Activated CD4-positive, CD25-positive, alpha-beta regulatory T cell (primary cell): ENCODE measurements at places on chromosomes 16 and 17.

- peak; percentile 70 for DNase-seq
Observed at GRCh38 chr17:74210191-74211140, 2.9 kb upstream of the TTYH2 start.

- no peak for DNase-seq
Observed at GRCh38 chr17:3828151-3828851, 17.7 kb downstream of the NCBP3 start.

DNA sequence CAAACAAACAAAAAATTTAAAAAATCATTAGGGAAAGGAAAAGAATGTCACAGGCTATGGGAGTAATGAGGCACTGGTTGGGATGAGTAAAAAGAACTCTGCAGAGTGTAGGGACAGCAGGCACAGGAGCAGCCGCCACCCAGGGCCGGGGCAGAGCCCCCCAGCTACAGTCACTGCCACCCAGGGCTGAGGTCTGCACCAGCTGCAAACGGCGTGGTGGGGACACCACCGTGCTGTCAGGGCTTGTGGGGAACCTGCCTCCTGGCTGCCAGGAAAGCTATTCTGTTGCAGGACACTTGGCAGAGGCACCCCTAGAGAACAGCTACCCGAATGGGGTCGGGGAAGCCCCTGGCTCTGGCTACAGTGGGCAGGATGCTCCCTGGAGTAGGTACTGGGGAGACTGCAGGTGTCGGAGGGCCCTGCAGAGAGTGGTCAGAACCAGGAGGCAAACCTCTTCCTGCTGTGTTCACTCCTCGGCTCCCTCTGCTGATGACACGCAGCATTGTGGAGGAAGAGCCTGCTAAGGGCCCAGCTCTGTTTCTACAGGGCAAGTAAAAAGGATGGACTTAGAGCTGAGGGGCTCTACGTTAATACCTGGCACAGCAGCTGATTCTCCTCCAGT is 32.3 kb upstream of the CAPN15 start:
- no peak for DNase-seq

- no peak for DNase-seq
Observed at GRCh38 chr16:80084614-80085013, 456.2 kb upstream of the DYNLRB2 start.

- DNase-seq, result no peak
Observed at GRCh38 chr16:69644790-69645189, 79.0 kb downstream of the NFAT5 start.

DNA sequence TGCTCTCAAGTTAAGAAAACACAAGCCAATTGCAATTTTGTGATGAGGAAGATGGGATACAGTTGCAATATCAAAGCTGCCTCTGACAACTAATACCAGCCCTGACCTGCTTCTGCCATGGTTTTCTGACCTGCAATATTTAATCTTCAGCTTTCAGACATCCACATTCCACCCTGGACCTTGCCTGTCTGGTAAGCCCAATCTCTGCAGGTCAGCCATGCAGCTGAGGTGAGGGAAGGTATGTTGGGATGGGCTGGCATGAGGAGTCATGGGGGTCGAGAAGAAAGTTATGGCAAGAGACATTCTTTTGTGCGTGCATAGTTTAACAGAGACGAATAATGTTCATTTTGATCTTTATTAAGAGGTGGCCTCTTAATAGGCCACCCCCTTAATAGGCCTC is 31.5 kb downstream of the KCNJ16 start:
- no peak for DNase-seq
